Esophagus squamous epithelium (tissue), 5 donors: ENCODE measurements at places on chromosomes 7 and 10.

- DNase-seq = no peak
Measured at GRCh38 chr7:142348100-142348499, 90.2 kb upstream of the PRSS58 start.

DNA sequence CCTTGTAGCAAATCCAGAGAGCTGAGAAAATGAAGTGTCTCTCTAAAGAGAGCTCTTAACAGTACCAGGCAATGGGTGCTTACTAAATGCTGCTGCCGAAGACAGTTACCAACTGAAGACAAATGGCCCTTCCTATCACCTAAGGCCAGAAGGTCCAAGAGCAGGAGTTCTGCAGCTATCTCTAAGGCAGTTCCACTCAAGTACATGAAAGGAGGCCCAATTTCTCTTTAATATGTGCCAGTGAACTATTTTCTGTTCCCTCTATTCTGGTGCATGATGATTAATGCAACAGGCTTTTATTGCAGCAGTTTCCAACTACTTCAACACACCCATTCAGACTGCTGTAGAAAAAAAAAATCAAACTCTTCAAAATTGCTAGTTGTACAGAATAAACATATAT is 122.5 kb downstream of the SLC25A13 start:
- DNase-seq = no peak

DNA sequence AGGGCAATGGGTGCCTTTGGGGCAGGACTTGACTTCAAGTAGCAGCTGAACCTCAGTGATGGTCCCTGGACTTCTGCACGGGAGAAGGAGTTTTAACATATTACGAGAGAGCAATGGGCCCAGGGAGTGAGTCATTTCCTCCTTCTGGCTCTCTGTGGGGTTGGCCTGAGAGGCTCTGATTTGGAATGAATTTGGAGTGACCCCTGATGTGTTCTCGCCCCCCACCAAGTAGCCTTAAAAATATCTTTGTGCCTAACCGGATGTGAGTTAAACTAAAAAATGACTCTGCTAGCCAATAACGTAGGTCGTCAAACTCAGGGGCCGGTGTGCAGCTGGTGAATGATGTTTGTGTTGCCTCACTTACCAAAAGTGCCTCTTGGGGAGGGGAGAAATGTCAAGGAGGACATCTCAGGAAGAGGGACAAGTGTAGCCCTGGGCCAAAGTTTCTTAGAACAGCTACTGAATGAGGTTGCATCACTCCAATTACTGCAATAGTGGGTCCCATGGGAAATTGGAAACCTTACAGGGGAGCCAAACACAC is 656.6 kb downstream of the INHBA start:
- DNase-seq = no peak

DNA sequence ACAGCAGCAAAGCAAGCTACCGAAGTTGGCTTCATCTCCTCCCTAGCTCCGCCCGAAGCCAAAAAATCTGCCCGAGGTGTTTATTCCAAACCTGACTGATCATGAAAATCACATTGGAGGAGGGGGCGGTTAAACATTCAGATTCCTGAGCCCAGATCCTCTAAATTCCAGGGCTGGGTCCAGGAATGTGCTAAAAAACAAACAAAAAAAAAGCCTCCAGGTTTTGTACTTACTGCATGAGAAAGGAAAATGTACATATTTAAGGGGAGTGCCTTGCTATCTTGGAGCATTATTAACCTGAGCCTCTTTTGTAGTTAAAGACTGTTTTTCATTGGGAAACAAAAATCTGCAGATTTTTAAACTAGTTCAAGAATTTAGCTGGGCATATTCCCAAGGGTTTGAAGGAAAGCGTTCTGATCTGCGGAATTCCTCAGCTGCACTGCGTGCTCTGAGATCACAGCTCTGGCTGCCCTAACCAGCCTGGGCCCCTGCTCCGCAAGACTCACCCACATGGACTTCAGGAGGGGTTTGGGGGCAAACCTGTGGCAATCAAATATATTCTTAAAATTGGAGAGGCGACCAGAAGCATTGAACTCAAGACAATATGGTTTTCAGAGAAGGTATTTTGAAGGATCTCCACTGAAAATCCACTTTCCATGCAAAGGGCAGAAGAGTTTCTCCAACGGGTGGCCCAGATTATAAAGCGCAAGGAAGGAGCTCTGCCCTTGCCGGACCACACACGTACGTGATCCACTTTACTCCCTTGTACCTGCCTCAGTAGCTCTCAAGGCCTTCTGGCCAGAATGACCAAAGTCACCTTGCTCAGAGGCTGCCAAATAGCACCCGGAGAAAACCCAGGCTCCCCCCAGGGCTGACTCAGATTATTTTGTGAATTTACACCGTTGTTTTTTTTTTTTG is 10.0 kb upstream of the TNS3 start:
- no peak for DNase-seq

DNA sequence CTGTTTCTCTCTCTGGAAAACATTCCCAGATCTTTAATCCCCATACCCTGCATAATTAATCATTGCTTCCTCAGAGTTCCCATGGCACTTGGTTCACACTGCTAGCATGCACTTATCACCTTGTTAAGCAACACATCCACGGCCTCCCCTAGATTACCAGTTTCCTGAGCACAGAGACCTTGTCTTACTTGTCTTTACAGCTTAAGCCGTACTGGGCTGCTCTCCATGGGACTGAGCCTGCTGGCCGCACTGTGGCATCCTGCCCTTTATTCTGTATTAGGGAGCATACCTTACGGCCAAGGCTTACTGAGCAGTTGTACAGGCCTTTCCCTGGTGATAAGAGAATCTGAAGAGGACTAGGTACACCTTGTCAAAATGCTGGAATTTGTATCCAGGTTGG is 190.2 kb downstream of the REEP3 start:
- DNase-seq = no peak

DNA sequence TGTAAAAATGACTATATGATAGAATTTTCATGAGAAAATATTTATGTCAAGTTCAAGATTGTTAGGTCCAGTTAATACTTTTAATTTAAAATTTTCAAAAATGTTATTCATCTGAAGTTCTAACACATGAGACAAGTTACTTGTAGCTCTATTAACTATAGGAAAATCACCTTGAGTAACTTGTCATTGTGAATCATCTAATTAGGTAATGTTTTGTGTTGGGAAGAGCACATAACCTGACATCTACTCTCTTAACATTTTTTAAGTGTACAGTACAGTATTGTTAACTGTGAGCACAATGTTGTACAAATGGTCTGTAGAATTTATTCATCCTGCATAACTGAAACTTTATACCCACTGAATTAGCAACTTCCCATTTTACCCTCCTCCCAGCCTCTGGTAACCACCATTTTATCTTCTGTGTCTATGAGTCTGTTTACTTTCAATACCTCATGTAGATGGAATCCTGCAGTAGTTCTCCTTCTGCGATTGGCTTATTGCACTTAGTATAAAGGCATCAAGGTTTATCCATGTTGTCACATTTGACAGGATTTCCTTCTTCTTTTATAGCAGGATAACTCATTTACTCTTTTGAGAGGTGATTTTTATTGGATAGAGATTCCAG is 54.6 kb downstream of the ARL4A start:
- DNase-seq = no peak
